Regular cardiac myocyte (primary cell): ENCODE measurements at places on chromosomes 1 and 21. TPM values are rescaled to one million over a fixed set of nuclear protein-coding genes. Genes with fewer than 3 reads are reported as not detected.

Gene MOB3C
- total RNA-seq: 7.3 and 10.7 TPM in 2 replicates

Gene FALEC
- total RNA-seq: 0.28 TPM in 1 of 2 replicates, not detected in the other

Gene C1orf185
- total RNA-seq: not detected in 2 replicates

Gene SLX9
- 6.5 and 30.1 TPM in 2 replicates for total RNA-seq

Gene NTNG1
- total RNA-seq: 0.85 and 1.3 TPM in 2 replicates

Gene SPRR1A
- total RNA-seq: not detected in 2 replicates

Gene LCE3E
- total RNA-seq: not detected in 2 replicates

Gene CHODL
- total RNA-seq: not detected in 2 replicates

Gene ACTA1
- not detected in 2 replicates for total RNA-seq

Gene NDUFS5
- total RNA-seq: 374 and 589 TPM in 2 replicates

Gene CEP85
- 7.3 and 11.1 TPM in 2 replicates for total RNA-seq

Gene DCDC2B
- not detected in 2 replicates for total RNA-seq

Gene NBPF12
- 3.5 and 4.5 TPM in 2 replicates for total RNA-seq
